ENCODE measurements at places on chromosomes 5 and 9. TPM values are rescaled to one million over a fixed set of nuclear protein-coding genes. Genes with fewer than 3 reads are reported as not detected.

- no peak for DNase-seq
Measured at GRCh38 chr5:124948062-124948753, 201.8 kb upstream of the ZNF608 start.

DNA sequence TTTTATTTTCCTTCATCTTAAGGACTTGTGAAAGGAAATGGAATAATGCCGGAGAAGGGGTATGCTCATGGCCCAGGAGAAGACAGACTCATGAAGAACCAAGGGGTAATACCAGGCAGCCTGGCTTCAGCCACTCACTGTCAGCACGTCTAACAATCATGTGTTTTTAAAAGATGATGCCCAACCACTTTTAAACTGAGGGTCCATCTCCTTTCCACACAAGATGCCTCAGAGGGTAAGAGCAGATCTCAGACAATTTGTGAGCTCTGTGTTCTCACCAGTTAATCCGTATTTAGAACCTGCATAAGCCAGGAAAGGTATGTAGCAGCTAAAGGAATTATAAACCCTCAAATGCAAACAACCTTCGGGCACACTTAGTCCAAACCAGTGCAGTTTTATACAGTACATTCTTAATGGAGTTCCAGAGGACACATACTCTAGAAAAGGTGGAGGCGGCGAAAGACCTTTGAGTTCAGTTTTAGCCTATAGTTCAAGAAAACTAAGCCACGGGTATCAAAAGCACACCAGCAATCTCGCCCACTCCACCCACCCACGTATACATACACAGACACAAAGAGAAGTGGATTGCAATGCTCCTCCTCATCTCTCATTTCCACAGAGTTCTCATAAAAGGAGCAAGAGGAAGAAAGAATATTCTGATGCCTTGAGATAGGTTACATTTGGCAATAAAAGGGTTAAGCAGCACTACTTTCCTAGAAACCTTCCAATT, 2.6 kb downstream of the DIAPH1 start:
- DNase-seq: no peak

DNA sequence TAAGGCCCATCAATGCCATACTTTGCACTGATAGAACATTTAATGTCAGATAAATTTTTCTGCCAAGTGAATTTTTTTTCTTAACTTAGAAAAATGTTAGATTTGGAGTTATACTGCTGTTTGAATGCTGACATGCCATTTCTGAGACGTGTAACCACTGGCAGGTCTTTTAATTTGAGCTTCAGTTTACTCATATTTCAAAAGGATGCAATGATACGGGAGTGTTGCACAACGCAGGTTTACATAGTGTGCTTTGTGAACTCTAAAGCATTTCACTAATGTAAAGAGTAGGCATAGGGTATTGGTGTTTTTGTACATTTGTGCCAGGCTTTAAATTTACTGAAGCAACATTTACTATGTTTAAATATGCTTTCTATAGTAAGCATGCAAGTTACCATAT, 4.2 kb downstream of the ZBTB43 start:
- no peak for DNase-seq

DNA sequence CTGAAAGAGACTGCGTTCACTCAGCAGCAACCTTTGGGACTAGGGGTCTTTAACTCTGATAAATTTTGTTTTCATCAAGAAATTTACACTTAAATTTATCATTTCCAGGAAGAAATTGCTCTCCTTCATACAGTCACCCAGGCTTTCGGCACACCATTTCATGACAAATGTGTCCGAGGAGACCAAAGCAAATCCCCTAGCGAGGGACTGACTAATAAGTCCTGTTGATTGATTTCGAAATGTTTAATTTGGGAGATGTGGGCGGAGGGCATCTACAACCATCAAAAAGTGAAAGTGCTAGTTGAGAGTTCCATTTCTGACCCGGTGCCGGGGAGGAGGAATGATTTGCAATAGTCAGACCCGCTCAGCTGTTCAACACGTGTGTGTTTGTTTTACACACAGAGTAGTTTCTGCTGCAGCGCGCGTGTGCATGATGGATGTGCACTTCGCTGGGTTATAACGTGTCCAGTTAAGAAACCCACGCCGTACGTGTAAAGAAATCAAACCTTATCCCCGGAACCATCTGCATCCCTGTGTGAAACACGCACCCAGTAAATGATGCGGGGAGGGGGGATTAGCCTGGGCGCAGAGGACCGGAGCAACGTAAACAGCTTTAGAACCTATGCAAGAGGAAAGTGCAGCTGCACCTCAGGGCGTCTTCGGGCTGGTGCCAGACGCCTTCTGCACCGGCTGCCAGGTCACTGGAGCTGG, 845 bp upstream of the NR4A3 start:
- peak; percentile 73 for DNase-seq

DNA sequence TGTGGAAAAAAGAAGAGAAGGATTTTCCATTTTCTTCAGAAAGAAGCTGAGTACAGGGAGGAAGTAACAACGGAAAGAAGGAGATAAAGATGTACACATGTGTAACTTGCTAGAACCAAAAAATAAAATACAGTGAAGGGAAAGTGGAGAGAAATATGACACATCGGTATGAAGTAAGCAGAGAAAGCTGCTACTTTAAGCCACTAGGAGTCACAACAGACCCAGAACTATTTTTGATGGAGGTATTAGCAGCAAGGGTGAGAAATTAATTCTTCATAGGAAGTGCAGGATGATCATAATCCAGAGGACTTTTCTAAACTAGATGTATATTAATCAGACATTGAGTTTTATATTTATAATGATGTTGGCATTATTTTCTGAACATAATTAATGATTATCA, 88.5 kb downstream of the FAM174A start:
- no peak for DNase-seq

Gene FGFR4
- 3.1 TPM for polyA plus RNA-seq

GRCh38 chr5:158435161-158435616, 576.2 kb upstream of the CLINT1 start:
- no peak for DNase-seq

Gene SPINK6
- polyA plus RNA-seq: not detected

GRCh38 chr5:161299053-161299452, 247.5 kb downstream of the GABRB2 start:
- no peak for DNase-seq

Gene C9orf153
- 0.04 TPM for polyA plus RNA-seq

Gene CACNA1B
- polyA plus RNA-seq: not detected

GRCh38 chr9:38164659-38165221, 95.7 kb upstream of the SHB start:
- DNase-seq: no peak

DNA sequence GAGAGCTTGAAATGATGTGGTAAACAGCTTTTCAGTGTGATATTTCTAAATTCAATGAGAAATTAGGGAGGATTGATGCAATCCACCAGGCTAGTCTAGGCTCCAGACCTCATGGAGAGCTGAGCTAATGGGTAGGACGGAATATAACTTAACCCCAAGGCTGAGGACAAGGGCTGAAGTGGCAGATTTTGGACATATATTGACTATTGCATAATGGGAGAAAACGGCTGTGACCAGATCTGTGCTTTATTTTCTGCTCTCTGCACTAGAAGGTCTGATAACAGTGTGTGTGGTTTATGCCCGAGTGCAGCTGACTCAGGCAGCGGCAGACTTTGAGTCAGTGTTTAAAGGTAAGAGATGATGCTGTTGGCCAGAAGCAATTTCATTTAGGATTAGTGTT, 70.6 kb downstream of the ACTBL2 start:
- DNase-seq: no peak

- DNase-seq: no peak
Measured at GRCh38 chr5:140141241-140141640, 15.5 kb downstream of the IGIP start.

GRCh38 chr5:170121321-170121720, 15.6 kb downstream of the FOXI1 start:
- DNase-seq: no peak

Gene PIP5K1B
- 0.70 TPM for polyA plus RNA-seq

- DNase-seq: no peak
Measured at GRCh38 chr5:116702776-116703175, 128.2 kb upstream of the SEMA6A start.

GRCh38 chr5:96880444-96881164, 4.3 kb downstream of the ERAP2 start:
- DNase-seq: no peak

DNA sequence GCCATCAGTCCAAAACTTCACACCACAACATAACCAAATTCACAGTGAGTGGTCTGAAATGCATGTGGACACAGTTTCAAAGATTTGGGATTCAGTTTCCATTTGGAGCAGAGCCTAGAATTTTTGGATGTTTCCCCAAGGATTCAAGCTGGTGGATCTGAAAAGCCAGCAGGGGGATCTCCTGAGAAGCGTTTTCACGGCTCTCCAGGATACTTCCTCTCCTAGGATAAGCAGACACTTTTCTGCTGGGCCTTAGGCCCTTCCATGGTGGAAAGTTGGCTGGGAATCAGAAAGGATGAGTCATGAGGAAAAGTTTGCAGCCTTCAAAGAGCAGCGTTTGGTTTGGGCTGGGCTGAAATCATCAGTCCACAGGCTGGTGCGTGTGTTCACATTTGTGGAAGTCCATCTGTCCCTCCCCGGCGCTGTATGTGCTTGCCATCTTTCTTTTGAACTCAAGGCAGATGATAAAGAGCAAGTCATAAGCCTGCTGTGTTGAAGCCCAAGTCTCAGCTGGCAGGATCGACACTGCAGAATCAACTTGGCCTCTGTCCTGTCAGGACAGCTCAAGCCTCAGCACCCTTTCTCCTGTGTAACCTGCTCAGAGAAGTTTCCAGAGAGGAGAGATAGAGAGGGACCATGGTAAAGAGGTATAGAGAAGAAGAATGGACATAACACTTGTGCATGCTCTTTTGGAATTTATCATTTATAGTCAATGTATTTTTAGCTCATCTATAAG, 152.6 kb upstream of the MSX2 start:
- no peak for DNase-seq

- no peak for DNase-seq
Measured at GRCh38 chr5:171850324-171850947, 64.8 kb downstream of the SMIM23 start.

GRCh38 chr9:76891874-76892273, 14.0 kb downstream of the PRUNE2 start:
- no peak for DNase-seq

DNA sequence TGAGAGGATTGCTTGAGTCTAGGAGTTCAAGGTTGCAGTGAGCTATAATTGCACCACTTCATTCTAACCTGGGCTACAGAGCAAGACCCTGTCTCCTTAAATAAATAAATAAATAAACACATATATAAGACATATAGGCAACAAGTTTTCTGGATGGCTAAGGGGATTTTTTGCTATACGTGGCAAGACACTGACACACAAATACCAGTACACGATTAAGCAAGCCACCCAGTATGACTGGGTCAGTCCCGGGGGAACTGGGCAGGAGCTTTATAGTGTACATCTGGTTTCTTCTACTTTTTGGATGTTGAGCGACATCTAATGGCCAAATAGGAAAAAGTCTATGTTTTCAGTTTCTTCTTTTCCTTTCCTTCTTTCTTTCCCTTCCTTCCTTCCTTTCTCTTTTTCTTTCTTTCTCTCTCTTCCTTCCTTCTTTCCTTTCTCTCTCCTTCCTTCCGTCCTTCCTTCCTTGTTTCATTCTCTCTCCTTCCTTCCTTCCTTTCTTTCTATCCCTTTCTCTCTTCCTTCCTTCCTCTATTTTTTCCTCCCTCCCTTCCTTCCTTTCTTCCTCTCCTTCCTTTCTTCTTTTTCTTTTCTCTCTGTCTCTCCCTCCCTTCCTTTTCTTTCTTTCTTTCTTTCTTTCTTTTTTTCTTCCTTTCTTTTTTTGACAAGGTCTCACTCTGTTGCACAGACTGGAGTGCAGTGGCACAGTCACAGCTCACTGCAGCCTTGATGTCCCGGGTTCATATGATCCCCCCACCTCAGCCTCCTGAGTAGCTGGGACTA, 47.0 kb upstream of the PLIN2 start:
- DNase-seq: peak; percentile 83

Measured in psoas muscle (tissue), 8 donors.